ENCODE measurements at places on chromosomes 7 and 10.

DNA sequence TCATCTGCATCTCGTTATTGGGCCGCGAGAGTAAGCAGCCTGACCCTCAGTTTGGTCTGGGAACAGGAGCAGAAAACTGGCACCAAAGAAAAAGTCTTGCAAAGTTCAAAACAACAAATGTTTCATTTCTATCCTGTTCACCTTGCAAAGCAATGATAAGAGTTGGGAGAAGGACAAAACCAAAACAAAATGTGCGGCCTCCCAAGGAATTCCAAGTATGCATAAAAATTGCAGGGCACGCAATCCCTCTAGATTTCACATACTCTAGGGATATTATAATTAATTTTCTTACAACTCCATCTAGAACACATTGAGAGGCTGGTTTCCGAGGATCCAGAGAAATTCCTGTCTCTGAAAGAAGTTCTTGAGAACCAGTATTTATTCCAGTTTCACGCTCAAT is 20.1 kb downstream of the CHUK start:
- no peak for DNase-seq

DNA sequence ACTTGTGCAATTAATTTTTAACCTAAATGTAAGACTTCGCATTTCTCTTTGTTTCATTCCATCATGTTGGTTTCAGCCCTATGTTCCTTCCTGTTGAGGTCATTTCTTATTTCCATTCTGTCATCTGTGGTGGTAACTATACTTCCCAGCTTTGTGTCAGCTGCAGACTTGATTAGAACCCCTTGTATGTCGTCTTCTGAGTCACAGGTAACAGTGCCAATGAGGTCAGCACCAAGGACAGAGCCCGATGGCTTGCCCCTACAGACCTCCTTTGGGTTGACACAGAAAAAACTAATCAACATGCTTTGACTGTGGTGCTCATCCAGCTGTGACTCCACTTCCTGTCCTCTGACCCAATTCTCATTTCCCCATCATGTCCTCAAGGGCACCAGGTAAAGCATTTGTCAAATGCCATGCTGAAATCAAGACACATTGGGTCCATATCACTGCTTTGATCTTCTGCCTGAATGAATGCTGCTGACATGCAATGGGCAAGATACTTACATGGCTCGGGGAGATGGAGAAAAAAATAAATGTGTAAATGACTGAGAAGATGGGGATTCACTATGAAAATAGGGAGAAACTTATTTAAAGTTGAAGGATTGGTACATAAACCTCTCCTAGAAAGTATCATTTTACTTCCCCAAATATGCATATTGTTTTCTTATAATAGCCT is 25.6 kb upstream of the CRTAC1 start:
- no peak for DNase-seq

DNA sequence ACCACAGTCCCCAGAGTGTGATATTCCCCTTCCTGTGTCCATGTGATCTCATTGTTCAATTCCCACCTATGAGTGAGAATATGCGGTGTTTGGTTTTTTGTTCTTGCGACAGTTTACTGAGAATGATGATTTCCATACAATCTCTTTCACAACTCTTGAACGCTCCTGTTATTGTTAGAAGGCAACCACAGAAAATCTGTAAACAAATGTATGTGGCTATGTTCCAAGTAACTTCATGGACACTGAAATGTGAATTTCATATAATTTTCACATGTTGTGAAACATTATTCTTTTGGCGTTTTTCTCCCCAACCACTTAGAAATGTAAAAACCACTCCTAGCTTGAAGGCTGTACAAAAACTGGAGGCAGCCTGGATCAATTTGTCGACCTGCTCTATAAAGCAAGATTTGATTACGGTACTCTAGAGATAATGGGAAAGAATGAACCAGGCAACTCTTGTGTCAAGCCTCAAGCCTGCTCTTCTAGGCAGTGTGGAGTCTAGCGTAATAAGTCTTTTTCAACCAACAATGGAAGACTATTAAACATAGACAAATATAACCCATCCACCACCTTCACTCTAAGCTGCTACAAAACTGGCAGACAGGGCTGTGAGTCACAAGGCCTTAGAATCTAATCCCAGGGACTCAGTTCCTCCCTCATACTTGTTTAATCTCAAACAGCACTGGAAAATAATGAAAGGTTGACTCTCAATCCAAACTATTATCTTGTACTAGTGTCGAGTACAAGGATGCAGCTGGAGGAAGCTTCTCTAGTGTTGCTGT is 22.7 kb downstream of the ARL3 start:
- DNase-seq = no peak

GRCh38 chr10:24462889-24463552 is 254.1 kb downstream of the KIAA1217 start:
- no peak for DNase-seq

DNA sequence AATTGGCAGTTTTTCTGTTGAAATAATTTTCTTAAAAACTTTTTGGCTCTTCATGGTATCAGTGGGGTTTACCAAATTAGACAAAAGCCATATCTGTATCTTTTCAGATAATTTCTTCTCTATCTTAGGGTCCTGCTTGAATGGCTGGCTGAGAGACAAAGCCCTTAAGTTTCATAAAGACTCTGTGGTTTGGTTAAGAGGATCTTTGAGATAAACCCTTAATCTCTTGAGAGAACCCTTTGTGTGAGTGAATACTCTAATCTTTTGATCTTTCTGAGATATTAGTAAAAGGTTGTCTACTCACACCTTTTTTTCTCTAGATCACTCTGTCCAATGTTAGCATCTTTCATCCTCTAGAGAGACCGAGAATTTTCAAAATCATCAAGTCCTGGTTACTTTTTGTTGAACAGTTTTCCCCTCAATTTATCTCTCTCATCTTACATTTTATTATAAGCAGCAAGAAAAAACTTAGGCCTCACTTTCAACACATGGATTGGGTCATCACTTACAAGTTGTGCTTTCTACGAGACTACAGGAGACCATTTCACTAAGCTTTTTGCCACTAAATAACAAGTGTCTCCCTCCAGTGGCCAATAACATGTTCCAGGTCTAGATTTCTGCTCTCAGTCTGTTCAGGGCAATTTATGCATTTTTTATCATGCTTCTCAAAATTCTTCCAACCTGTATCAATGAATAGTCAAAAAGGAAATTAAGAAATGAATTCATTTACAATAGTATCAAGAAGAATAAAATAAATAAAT is 28.4 kb downstream of the DNAJC9 start:
- no peak for DNase-seq

DNA sequence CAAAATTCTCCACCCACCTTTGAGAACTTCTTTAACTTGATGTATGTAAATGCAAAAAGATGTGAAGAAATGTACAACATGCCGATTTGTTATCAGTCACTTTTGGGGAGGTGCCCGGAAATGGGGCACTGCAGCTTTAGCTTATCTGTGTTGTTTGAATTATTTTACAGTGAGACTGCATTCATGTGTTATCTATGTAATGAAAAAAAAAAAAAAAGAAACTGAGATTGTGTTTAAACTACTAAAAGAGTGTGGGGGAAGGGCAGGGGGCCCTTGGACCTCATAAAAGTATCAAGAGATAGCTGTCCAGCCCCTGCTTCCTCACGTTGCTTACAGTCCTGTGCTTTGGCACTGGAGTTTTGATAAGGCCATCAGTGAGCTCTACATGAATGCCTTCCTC is 259.4 kb downstream of the STK31 start:
- DNase-seq = no peak

- DNase-seq = no peak
Measured at GRCh38 chr7:66609176-66609575, 19.5 kb upstream of the KCTD7 start.

Measured in T-helper 17 cell (primary cell).